ENCODE measurements at places on chromosomes 16 and 17.

- DNase-seq: no peak
Measured at GRCh38 chr16:14640538-14640937, 7.8 kb downstream of the BFAR start.

- DNase-seq: no peak
Measured at GRCh38 chr16:57196286-57196685, 10.2 kb downstream of the RSPRY1 start.

DNA sequence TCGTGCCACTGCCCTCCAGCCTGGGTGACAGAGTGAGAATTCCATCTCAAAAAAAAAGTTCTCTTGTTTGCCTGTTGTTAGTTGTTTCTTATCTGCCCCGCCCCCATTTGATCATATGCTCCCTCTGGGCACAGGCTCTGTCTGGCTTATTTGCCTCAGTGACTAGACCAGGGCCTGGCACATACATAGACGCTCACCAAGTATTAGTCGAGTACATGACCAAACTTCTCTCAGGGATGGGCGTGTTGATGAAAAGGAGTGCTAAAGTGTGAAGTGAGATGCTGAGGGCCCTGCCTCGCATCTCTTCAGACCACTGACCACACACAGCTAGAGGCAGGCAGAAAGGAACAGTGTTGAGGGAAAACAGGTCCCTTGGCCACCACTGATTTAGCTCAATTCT, 3.3 kb upstream of the HELZ start:
- no peak for DNase-seq

- DNase-seq: no peak
Measured at GRCh38 chr17:41869426-41869825, 4.2 kb upstream of the KLHL11 start.

DNA sequence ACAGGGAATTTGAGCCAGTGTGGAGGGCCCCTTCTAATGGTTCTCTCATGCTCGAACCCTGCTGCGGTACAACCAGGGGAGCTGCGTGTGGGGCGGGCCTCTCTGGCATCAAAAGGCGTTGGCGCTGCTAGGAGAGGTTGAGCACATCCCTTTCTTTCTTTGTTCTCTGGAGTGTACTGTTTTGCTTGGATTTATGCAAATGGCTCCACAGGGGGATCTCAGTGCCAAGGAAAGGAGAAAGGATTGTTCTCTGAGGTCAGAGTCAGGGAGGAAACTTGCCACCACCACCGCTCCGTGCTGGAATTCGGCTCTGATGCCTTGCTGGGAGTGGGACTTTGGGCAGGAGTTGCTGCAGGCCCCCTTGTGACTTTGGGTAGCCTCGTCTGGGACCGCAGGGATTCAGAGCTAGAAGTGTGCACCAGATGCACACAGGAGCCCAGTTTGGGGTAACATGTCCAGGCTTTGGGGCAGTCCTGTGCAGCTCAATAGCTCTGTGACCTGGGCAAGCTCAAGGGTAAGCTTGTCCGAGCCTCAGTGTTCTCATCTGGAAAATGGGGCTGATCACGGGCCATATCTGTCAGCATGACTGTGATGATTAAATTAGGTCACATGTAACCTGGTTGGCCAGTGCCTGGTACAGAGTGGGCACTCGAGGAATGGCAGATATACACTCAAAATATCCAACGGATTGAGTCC, 353.0 kb upstream of the EEF2KMT start:
- DNase-seq: no peak

DNA sequence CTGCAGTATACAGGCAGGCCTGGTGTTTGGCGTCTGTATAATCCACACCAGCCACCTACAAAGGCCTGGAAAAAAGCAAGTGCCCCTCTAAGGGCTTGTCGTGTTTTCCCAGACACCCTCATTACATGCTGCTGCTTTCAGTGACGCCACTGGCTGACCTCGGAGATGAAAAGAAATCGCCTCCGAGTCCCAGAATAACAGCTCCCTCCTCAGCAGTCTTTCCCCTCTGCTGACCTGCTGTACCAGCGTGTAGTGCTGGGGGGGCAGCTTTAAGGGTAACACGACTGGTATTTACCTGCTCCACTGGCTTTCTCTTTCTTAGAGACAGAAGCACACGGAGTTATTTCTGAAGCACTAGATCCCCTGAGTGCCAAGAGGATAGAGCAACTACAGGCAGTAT, 296.8 kb downstream of the GRIN2A start:
- DNase-seq: no peak

GRCh38 chr17:79992649-79993389, 42.9 kb downstream of the TBC1D16 start:
- DNase-seq: peak; percentile 23

DNA sequence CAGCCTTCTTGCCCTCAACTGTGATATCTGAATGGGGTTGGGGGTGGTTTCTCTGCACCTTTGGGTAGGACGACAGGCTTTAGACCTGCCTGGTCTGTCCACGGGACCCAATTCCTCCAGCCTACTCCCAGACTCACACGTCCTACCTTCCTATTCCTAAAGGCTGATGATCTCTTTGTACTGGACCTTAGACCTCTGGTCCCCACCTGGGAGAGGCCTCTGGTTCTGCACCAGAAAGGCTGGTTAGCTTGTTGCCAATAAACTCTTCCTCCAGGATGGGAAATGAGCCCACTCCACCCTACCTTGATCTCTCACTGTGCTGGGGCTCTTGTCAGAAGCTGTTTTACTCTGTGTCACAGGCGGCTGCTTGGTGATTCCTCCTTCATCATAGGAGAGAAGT, 14.4 kb downstream of the FBF1 start:
- no peak for DNase-seq

DNA sequence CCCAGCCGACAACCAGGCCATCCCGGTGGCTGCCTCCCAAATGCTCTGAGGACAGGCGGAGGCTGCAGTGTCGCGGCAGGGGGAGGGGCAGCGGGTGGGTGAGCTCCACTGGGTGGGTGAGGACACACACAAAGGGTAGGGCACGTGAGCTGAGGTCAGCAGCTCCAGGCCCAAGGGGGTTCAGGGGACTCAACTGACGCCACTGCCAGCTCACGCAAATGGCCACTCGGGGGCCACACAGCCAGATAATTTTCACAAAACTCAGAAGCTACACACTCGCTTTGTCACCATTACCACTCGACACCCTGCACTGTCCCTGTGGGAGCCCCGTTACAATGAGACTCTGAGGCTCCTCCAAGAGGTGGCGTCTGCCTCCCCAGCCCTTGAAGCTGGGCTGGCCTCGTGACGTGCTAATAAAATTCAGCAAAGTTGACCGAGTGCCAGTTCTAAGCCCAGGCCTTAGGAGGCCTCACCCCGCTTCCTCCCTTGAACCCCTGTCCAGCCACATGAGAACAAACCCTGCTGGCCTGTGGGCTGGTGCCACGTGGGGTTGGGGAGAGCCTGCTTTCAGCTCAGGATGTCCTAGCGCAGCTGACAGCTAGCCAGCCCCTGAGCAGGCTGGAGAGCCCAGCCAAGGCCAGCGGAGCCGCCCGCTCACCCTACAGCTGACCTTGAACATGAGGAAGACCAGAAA, 56.9 kb downstream of the RMI2 start:
- DNase-seq: no peak

DNA sequence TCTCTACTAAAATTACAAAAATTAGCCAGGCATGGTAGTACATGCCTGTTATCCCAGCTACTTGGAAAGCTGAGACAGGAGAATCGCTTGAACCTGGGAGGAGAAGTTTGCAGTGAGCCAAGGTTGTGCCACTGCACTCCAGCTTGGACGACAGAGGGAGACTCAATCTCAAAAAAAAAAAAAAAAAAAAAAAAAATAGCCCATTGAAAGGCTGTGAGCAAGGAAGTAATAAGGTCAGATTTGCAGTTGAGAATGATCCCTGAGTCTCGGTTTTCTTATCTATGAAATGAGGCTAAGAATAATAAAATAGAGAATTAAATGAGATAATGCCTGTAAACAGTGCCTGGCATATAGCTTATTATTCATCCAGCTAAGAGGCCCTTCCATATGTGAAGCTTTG, 1.3 kb upstream of the PDK2 start:
- no peak for DNase-seq

- no peak for DNase-seq
Measured at GRCh38 chr16:74123826-74124225, 172.8 kb upstream of the PSMD7 start.

- peak; percentile 84 for DNase-seq
Measured at GRCh38 chr17:49739641-49740271, 24.2 kb downstream of the FAM117A start.

DNA sequence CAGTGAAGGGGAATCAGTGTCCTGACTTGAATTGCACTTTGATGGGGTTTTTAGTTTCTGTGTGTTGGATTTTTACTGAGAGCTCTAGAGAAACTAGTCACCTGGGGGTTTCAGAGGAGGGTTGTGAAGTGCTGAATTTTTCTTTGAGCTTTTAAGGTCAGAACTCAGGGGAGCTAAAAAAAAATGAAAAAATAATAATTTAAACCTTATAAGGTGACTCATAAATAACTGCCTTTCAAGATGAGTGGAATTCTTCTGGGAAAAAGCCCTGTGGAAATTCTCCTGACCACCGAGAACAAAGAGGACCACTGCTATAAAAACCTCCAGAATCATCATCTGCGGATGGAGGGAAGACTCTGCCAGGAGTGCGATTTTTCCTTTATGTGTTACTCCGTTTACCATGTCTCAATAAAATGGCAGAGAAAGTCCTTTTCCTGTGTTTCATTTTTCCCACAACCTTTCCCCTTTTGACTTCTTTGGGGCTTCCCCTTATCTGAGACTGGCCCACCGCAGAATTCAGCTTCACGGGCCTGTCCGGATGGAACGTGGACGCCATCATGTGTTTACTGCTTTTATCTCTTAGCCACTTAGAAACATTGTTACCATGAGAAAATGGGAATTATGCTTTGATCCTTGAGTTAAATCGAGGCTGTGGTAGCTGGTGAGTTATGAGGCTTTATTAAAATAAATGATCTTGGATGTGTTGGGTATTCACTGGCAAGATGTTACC, 39.7 kb downstream of the RPTOR start:
- no peak for DNase-seq

- peak; percentile 43 for DNase-seq
Measured at GRCh38 chr17:18121144-18121910, 12.8 kb downstream of the MYO15A start.

GRCh38 chr16:4682084-4682591, 11.2 kb upstream of the NUDT16L1 start:
- no peak for DNase-seq

DNA sequence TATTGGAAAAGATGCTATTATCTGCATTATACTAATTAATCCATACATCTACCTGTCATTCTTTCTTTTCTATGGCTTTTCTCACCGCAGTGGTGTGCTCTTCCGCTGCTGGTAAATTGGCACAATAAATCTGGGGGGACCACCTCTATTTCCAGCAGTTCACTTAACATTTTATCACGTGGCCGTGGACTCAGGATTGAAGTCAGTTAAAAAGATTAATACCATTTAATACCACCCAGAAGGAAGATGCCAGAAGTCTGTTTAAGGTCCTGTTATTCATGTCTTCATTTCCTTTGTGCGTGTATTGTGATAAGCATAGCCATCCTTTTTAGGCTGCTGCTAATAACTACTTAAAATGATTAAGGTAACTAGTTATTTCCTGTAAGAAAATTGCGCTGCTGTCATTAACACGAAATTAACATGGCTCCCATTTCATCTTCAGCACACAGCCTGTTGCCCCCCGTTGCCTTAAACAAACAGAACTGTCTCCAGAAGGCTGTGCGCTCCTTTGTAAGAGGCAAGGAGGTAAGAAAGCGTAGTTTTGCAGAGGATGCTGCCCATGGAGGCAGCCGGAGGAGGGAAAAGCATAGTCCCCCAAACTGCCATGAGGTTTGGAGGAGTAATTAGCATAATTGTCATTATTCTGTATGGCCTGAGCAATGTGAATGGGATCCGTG, 414.4 kb downstream of the UTP18 start:
- DNase-seq: no peak

DNA sequence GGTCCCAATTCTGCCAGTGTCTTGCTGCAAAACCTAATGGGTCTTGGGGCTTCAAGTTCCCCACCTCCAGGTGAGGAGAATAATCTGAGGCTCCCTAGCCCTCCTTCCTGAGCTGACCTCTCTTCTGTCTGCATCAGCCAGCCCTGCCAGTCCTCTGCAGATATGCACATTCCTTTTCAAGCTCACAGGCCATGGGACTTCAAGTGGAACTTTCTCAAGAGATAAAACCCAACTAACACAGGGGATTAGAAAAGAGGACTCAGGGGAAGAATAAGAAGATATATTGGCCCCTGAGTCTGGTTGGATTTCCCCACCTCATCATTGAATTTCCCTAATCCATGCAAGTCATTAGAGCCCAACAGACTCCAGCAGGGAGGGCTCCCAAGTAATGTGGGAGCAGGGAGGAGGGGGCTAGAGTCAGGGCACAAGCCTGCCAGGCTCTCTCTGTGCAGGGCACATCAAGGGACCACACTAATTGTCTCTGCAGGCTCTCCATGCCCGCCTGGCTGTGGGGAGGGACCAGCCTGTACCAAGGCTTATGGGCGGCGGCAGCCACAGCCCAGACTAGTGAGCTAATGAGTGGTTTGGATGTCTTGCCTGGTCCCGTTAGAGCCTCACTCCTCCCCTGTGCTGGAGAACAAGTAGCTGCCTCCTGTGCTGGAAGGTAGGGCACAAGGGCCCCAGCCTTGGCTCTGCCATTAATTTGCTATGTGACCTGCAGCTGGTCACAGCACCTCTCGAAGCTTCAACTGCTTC, 1.2 kb downstream of the KRT14 start:
- no peak for DNase-seq

Measured in stomach (tissue), 19 donors.